CD14-positive monocyte (primary cell): ENCODE measurements at places on chromosomes 7 and 10. TPM values are rescaled to one million over a fixed set of nuclear protein-coding genes. Genes with fewer than 3 reads are reported as not detected.

Gene CASP7
- polyA plus RNA-seq, result 7.1 and 9.9 TPM in 2 replicates

Gene NSUN6
- polyA plus RNA-seq, result 1.2 TPM

Gene LRRD1
- polyA plus RNA-seq, result not detected

Gene GIMAP1
- 10.9 and 12.7 TPM in 2 replicates for polyA plus RNA-seq

Gene TCERG1L
- polyA plus RNA-seq, result not detected

GRCh38 chr10:43226851-43227845, 39.7 kb downstream of the RASGEF1A start:
- no peaks in the 10 kb centered on the region for H3K36me3 ChIP-seq
- H3K4me3 ChIP-seq, result no peak overlapping the region
- peaks cover 40% of the 10 kb centered on the region for H3K27me3 ChIP-seq
- DNase-seq, result no peak
- H3K27ac ChIP-seq, result no peak overlapping the region

DNA sequence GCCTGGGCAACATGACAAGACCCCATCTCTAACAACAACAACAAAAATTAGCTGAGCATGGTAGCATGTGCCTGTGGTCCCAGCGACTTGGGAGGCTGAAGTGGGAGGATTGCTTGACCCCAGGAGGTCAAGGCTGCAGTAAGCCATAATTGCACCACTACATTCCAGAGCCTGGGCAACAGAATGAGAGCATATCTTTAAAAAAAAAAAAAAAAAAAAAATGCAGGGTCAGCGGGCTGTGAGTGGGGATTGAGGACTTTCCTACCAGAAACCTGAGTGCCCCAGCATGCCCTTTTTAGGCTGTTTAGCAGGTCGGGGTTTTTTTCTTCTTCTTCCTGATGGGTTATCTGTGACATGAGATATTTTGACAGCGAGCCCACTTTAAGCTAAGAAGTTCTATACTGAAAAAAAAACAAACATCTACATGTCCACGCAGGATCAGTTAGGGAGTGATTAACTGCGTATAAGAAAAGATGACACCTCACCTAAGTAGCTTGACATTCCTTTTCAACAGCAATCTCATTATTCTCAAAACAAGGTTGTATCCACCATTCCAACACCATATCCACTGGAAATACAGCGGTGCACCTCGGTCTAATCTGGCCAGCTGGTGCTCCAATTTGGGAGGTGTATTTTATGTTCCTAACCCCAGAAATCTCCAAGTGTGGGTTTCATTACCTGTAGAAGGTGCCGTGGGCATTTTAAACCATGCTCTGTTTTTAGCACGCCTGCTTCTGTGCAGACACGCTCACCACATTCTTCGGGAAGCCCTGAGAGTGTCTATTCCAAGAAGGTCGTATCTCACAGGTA, 13.8 kb upstream of the RFC2 start:
- peaks cover 29% of the 10 kb centered on the region for H3K4me1 ChIP-seq
- DNase-seq, result no peak
- no peaks in the 10 kb centered on the region for H3K27me3 ChIP-seq
- H3K27ac ChIP-seq, result no peak overlapping the region
- H3K36me3 ChIP-seq, result no peaks in the 10 kb centered on the region

GRCh38 chr10:58967551-58968388, 208.7 kb upstream of the PHYHIPL start:
- H3K4me1 ChIP-seq, result no peaks in the 10 kb centered on the region
- no peak overlapping the region for H3K27ac ChIP-seq
- no peak for DNase-seq
- no peaks in the 10 kb centered on the region for H3K36me3 ChIP-seq
- H3K4me3 ChIP-seq, result no peak overlapping the region
